ENCODE measurements at places on chromosomes 3 and 15.

DNA sequence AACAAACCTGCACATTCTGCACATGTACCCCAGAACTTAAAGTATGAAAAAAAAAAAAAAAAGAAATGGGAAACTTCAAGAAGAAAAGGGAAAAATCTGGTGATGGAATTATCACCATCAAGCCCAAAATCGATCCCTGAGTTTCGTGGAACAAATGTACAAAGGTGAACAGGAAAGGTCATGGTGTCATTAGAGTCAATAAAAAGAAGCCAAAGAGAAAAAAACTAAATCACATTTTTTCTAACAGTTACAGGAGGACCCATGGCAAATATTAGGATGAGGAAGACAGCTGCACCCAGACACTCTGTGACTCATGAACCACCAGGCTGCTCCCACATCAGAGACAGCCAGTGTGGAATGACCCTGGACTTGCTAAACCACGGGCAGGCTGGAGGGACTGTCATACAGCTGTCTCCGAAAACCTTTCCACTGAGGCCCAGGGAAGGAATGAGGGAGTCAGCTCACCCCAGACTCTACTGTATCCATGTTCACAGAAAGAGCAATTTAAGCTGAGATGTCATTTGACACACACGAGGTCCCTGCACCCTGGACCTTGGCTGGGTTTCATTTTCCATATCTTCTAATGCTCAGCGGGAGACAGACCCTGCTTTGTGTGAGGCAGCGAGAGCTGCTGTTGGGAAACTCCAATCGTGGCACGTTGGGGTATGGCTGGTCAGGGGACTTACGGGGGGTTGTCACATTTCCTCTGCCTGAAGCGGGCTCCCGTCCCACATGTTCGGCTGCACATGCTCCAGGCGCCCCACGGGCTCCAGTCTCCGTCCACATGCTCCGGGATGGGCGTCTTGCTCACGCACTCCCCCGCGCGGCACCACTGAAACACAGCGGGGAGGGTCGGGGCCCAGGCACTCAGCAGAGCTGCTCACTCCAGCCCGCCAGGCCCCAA lies 210.2 kb downstream of the ADAMTS17 start:
- peak; percentile 88 for DNase-seq

GRCh38 chr15:47184003-47184907 lies 533.0 kb upstream of the SEMA6D start:
- peak; percentile 21 for DNase-seq

GRCh38 chr3:33124638-33125037 lies 10.8 kb downstream of the CRTAP start:
- DNase-seq = no peak

DNA sequence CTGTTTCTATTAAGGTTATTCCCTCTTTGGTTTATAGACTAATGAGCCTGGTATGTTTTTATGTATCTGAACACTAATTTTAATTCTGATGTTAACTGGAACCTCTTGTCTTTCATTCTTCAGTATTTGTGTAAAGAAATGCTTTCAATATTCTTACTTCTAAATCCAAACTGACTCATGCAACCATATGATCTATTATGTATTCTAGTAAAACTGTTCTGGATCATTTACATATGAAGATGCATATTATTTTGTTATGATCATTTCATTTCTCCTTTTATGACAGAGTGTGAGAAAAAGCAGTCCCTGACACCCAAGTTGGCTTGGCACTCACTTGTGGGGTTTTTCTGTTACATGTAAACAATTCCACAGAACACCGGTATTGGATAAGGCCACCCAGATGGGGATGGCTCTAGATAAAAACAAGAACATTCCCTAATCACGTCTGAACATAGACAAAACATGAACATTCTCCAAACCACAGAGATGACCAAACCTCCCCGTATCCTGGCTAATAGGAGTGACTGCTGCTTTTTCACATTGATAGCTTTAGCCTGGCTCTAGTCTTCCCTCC lies 72.2 kb upstream of the EPHB3 start:
- DNase-seq = no peak

GRCh38 chr3:195219351-195220230 lies 51.4 kb downstream of the XXYLT1 start:
- DNase-seq = peak; percentile 8

- no peak for DNase-seq
Observed at GRCh38 chr3:49421890-49422378, 339 bp downstream of the AMT start.

DNA sequence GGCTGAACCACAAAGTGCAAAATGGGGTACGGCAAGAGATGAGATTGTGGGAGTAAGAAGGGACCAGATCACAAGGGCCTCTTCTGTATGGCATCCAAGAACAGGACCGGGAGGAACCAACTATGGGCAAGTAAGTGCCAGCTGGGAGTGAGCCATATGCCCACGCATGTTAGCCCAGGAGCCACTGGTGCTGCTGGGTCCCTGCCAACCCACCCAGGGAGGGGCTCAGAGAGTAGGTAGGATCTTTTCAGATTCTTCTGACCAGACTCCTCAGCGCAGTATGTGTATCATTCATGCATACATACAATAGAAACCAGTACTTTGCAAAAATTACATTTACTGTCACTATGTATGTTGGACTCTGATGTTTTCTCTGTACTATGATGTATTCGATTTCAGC lies 54.0 kb downstream of the RAB11A start:
- no peak for DNase-seq

DNA sequence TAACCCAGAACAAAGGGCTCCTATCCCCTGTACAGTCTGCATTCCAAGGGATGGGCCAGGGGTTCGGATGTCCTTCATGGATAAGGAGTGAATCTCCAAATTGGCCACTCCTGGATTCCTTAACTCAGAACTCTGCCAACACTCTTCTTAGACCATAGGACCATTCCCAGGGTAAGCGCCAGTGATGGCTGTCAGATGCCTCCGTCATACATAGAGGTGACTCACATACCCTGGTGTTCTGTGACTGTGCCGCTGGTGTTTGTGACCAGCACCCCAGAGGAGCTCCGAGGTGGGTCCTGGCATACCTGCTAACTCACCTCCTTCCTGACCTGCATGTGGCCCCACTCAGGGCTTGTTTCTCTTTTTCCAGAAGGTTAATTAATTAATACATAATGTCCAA lies 134.7 kb downstream of the KLF13 start:
- DNase-seq = no peak

DNA sequence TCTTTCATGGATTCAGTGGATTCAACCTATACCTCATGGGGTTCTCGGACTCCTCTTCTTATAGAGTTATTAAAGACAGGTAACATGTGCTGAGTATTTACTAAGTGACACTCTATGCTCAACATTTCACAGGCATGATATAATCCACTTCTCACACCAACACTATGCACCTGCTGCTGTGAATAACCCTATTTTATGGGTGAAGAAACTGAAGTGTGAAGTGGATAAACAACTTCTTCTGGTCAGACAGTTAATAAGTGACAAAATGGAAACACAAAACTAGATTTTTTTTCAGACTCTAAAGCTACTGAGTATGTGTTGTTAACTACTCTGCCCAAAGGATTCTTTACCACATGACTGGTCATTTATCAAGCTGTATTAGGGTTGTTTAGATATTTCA lies 403.5 kb downstream of the DIPK2A start:
- no peak for DNase-seq

GRCh38 chr3:126355251-126355650 lies 2.0 kb downstream of the KLF15 start:
- DNase-seq = peak; percentile 33

GRCh38 chr15:99399061-99399460 lies 147.8 kb downstream of the LRRC28 start:
- DNase-seq = no peak

GRCh38 chr3:139227165-139227564 lies 116.7 kb upstream of the MRPS22 start:
- DNase-seq = no peak

DNA sequence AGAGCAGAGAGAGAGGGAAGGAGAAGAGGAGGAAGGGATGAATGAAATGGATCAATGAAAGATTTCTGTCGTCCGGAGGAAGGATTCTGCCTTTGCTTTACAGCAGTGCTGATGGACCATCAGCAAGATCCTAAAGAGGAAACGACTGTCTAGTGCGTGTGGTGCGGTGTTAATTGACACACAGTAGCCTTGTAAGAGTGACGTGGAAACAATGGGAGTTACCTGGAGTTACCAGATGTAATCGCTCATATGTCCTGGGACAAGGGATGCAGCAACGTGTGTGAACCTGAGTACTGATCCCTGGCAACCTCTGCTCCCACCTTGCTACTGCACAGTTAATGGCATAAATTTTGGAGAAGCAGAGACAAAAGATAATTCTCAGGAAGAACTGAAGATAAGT lies 62.6 kb upstream of the TPRG1 start:
- no peak for DNase-seq

DNA sequence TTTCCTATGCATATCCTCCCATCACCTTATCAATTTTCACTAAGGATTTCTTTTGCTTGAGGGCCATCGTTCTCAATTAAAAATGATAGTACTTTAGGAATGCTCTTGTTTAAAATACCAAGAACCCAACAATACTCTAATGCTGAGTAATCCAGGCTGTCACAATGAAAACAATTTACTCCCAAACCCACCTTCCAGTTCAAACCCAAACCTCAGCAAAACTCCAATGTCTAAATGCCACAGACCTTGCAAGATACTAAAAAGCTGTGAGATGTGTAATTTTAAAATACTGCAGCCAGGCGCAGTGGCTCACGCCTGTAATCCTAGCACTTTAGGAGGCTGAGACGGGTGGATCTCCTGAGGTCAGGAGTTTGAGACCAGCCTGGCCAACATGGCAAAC lies 889.8 kb downstream of the ROBO1 start:
- DNase-seq = no peak

DNA sequence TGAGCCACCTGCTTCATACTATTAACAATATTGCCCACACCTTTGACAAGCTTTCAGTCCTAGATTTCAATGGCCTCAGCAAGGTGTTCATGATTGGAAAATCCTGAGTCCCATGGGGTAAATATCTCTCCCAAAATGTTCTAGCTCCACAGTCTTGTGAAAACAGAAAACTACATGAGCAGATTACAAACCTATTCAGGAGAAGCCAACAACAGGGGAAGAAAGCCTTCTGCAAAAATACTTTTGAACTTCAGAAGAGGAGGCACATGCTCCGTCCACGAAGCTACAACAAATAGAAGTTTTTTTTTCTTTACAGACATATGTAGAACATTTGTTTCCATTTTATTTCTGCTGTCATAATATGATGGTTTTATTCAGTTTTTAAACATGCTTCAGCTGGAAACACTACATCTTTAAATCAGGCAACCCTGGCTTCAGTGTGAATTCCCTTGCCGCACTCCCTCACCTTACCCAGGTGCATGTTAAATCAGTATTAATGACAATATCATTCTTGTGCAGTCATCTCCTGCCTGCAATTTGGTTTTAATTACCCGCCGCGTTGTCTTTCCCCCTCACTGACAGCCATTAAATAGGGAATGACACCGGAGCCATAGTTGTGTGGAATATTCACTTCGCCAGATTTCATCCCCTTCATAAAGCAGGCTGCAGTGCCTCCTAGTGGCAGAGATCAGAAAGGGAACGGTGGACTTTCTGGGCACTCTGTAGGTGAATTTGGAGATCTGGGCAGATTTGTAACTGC lies 725.5 kb upstream of the ARRDC4 start:
- no peak for DNase-seq

- no peak for DNase-seq
Observed at GRCh38 chr3:195823999-195824398, 12.3 kb upstream of the MUC4 start.

DNA sequence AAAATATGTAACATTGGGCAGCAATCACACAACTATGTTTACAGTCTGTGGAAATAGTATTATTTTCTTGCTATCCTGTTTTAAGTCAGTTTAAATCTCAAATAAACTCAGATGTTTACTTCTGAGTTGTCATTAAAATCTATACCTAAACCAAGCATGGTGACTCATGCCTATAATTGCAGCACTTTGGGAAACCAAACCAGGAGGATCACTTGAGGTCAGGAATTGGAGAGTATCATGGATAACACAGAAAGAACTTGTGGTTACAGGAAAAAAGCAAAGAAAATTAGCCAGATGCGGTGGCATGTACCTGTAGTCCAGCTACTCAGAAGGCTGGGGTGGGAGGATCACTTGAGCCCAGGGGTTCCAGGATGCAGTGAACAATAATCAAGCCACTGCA lies 631.6 kb upstream of the EPHA6 start:
- no peak for DNase-seq

GRCh38 chr3:132629928-132630327 lies 29.7 kb downstream of the ACAD11 start:
- DNase-seq = no peak

GRCh38 chr3:55481744-55482495 lies 5.2 kb downstream of the WNT5A start:
- DNase-seq = peak; percentile 74

GRCh38 chr3:186515125-186515524 lies 29.1 kb downstream of the CRYGS start:
- DNase-seq = no peak

GRCh38 chr15:45221053-45221599 lies 30.9 kb upstream of the SLC28A2 start:
- no peak for DNase-seq

DNA sequence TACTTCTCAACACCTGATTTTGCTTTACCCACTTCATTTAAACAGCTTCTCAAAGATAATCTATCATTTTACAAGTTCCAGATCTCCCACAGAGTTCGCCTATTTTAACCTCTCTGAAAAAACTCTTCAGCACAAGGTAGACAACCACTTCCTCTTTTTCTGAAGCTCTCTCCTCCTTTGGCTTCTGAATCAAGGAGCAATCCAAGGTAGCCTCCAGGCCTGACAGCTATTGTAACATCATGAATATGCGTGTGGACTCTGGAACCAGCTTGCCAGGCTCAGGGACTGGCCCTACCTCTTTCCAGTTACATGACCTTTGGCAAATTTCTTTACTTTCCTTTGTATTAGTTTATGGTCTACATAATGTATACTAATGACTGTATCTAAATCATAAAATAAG lies 405.9 kb upstream of the ZNF385D start:
- DNase-seq = no peak

- DNase-seq = no peak
Observed at GRCh38 chr3:21484828-21485144, 266.2 kb downstream of the ZNF385D start.

DNA sequence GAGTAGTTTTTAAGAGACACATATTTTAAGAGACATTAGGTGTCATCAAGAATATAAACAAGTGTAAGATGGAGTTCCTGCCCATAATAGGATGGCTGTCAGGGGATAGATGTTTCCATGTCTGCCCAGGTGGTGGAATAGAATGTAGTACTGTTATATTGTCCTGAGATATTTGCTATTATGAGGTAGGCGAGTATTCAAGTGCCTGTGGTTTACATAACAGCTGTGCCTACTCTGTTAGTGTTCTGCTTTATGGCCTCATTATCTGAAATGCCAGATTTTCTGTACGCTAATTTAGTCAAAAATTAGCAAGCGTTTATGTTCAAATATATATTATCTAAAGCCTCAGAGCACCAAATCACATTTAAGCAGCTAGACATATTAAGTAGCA lies 360.2 kb upstream of the ROPN1 start:
- no peak for DNase-seq

DNA sequence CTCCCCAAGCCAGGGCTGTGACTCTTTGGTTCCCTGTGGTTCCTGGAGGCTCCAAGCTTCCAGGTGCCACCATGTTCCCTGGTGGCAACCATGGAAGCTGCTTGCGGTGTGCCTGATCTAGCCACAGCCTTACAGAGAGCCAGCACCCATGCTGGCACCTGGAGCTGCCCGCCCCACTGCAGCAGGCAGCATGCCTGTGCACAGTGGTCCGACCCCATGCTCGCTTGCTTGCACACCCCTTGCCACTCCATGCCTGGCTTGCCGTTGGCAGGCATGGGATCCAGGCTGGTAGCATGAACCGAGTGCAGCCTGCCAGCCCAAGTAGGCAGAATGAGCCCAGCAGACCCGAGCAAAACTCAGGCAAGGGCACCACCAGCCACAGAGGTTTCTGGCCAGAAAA lies 53.9 kb downstream of the SLMAP start:
- DNase-seq = peak; percentile 46
